ENCODE measurements at places on chromosomes 7 and 10.

DNA sequence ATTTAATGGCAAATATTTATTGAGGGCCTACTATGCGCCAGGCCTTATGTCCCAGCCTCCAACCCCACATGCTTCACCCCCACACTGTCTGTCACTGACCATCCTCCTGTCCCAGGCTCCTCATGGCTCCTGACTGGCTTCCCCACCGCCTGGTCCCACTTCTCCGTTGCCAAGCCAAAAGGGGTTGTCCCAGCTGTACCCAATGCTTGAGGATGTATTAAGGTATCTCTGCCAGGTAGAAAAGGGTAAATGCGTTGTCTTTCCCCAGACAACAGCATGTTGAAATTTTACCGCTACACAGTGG is 168.8 kb upstream of the FRMD4A start:
- no peak for DNase-seq

DNA sequence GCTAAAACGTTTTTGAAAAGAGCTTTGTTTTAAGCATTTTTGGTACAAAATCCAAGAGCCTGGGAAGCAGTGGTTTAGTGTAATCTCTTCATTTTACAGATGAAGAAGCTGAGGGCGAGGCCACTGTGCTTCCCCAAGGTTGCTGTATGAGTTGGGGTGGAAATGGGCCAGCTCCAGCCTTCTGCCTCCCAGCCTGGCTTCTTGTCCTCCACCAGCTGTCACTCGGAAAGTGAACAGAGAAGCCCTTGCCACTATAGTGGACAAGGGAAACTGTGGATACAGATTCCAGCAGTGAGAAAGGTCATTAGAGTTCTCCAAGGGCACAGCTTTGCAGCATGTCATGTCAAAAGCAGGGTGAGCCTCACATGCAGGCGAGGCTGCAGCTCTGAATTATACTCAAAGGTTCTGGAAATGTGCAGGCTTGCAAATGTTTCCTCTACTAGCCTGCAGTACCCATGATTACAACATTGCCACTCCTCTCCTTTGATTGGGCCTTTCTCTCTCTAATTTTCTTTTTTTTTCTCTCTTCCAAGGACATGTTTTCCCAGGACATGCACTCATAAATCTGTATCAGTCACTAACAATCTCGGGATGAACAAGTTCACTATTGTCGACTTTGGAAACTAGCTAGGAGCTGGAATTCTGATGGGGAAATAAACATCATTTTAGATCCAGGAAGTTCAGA is 33.0 kb downstream of the BAMBI start:
- DNase-seq: no peak

GRCh38 chr10:63265222-63265617 is 132.1 kb downstream of the NRBF2 start:
- DNase-seq: peak; percentile 26

GRCh38 chr7:75991531-75992082 is 2.8 kb downstream of the TMEM120A start:
- no peak for DNase-seq

DNA sequence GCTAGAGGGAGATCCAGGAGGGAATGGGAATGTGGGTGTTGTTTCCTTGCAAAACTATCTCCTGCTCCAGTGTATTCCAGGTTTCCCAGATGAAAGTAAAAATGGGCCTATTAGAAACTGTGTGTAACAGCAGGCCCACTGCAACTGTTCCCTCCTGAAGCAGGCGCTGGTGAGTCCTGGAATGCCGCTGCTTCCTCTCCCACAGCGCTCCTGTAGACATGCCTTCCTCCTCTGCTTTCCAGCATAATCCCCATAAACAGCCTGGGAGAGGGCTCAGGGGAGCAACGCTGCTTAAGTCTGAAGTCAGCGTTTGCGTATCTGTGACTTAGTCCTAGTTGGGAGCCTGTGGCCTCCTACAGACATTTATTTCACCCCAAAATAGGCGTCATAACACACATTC is 551.0 kb upstream of the FOXK1 start:
- no peak for DNase-seq

DNA sequence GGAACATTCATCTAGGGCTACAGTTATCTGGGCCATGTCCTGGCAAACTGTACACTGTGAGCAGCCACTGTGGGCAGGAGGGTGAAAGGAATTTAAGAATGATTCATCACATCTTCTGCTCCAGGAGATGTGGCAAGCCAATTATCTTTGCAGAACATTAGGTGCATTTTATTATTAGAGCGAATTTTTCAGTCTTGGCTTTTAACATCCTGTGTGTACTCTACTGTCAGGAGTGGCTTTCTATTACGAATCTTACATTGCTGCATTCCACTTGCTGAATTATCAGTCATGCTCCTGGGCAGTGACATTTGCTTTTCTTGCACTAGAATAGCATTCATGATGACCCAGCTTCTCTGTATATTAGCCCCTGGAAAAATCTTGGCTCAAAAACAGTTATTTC is 109.2 kb upstream of the TARP start:
- DNase-seq: no peak

DNA sequence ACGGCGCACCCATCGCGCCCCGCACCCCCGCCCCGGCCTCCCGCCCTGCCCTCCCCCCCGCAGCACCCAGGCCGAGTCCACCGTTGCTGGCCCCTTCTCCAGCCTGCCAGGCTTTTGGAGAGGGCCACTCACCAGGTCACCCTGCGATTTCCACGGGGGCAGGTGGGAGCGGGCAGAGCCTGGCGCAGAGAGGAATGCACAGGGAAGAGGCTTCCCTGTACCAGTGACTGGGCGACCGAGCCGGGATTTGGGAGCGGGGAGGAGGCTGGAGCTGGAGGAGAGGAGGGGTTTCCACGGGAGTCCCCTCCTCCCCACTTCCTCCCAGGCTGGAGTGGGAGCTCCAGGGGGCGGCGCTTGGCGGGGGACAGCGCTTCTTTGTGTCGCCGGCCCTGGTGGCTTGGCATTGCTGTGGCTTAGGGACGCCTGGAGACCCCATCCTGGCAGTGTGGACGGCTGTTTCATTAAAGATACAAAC is 19.3 kb downstream of the TCAF1 start:
- DNase-seq: peak; percentile 91
